NCI-H146 (cell line): ENCODE measurements at places on chromosomes 6 and 20.

GRCh38 chr6:139356924-139357323 is 17.5 kb downstream of the CITED2 start:
- DNase-seq, result no peak

DNA sequence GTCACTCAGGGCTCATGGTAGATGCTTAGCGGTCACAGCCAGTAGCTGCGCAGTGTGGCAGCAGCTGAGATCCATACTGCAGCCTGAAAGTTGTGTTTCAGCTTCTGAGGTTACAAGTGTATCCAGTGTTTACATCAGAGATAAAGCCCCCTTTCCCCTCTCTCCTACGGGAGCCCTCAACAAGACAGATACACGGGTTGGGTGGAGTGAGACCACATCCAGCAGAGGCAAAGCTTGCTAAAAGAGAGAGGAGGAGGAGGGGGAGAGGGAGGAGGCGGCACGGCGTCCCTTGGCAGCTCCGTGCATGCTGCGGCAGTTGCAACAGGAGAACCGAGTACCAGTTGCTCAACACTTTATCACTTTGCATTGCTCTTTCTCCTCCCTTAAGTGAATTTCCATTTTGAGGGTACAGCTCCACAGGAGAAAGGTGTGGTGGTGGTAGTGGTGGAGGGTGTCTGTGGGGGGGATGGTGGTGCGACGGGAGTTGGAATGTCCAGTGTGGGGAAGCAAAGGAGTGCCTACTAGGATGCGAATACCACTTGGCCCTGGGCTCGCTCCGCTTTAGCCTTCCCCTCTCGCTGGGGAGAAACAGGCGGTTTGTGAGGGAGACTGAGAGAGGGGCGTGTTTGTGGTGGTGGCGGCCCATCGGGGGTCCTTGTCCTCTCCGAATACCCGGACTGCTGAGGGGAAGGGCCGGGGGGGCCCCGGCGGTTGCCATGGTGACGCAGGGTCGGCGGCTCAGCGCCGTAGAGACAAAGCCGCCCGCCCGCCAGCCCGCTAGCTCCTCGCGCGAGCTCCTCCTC is 405 bp upstream of the RNF182 start:
- peak; percentile 93 for DNase-seq

DNA sequence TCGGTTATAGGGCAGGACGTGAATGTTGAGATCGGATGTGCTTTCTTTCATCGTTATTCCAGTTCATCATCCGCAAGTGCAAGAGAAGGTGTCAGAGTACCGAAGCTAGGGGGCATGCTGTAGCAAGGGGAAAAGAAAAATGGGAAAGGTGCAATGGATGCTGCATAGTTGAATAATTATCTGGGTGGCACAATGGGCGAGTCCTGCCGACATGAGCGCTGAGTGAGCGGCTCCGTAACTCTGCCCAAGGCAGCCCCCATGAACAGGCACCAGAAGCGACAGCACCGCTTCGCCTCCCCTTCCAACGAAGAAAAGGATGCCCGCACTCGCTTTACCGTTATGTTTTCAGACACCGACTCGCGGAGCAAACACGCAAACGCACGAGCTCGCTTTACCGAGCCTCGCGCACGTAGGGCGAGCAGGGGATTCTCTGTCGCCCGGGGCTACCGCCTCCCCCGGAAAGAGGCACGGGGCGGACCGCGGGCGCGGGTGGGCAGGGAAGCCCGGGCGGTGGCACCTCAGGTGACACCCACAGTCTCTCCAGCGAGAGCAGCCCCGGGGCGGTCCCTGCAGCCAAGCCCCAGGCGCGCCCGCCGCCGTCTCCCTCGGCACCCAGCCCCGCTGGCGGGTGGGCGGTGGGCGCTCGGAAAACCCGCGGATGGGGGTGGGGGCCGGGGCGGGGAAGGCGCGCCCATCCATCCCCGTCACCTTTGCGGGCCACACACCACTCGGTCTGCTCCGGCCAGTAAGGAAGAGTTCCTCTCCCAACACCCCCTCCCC is 654 bp downstream of the WASF1 start:
- peak; percentile 85 for DNase-seq

DNA sequence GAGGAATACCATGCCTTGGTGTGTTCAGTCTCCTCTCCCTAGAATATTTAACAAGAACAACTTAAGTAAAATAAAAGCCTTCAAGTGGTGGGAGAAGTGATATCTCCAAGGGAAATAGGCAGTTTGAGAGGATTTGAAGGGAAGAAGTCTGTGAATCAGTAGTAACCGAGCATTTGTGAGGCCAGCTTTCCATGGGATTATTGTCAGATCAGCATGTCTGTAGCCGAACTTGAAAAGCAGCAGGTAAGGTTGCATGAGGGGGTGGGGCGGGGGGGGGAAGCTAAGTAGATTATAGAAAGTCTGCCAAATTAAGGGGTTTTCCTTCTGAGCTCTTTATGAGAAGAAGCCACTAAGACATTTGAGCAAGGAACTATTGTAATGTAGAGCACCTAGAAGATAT is 92.6 kb downstream of the GRIK2 start:
- DNase-seq, result no peak

DNA sequence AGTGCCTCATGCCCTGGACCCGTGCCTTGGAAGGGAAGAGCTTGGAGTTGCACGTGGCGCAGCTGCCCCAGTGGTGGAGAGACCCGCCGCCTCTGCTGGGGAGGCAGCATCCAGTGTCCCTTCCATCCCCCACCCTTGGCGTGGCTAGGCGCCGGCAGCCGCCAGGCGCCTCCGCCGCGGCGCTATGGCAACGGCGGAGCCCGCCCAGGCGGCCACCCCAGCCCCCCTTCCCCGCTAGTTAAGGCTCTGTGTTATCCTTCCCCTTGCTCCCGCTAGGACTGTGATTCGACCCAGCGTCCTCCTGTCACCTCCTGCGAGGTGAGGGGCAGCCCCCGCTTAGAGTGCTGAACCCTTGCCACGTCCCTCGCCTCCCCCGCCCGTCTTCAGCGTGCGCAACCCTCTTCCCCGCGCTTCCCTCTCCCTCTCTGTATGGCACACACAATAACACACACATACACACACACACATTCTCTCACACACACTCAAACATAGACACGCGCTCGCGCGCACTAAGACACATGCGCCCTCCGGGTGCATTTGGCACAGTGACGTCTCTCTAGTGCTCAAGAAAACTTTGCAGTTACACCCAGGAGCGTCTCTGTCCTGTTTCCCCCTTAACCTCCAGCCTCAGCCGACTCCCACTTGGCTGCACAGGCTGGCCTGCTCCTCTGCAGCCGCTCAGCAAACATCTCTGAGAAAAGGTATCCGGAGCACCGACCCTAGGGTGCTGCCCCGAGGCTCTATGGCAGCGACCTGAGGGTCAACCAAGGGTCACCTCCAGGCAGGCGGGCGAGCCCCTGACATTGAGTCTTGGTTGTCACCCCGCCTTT is 8.5 kb downstream of the GRIK2 start:
- DNase-seq, result no peak

DNA sequence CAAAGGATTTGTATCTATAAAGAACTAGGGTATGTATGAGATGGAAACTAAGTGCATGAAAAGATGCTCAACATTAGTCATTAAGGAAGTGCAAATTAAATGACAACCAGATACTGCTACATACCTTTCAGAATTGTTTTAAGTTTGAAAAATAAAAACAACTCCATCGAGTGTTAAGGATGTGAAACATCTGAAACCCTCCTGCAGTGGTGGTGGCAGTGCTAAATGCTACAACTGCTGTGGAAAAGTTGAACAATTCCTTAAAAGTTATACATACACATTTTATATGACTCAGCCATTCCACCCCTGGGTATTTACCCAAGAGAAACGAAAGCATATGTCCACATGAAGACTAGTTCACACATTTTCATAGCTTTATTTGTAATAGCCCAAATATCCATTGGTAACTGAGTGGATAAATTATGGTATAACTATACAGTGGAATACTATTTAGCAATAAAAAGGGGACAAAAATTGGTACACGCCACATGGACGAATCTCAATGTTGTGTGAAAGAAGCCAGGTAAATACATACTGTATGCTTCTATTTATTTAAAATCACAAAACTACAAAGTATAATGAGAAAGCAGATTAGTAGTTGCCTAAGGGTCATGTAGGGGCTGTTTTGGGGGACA is 10.6 kb downstream of the ARMH2 start:
- no peak for DNase-seq

DNA sequence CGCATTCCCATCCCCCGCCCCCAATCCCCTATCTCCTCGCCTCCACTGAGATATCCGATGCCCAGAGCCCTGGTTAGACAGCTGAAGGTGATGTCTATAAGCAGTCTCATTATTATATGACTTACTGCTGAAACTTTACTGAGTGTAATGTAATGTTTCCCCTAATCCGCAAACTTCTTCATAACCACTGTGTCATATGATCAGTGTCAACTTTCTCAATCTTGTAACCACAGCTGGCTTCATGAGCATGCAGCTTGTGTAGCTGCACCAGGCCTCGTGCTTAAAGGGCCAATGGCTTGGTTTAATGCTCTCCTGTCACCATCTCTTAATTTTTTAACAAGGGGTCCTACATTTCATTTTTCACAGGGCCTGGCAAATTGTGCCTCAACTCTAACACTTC is 8.1 kb downstream of the ASIP start:
- DNase-seq, result no peak

GRCh38 chr6:137552146-137552545 is 58.0 kb upstream of the OLIG3 start:
- DNase-seq, result no peak

DNA sequence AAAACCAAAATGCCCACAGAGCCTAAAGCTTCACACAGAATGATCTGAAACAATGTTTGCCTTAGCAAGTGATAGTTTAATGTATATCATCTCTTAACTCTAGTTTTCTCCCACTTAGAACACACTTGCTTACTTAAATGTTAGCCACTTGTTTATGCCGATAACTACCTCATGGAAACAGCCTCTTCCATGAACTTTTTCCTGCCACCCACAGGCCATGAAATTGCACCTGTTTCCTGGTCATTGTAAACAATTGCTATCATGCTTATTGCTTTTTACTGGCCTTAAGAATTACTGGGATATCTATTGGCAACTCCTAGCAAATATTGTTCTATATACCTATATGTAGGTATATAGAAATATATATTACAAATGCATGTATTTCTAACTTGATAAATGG is 231.1 kb downstream of the HDGFL1 start:
- DNase-seq, result no peak
